ENCODE measurements at places on chromosomes 13 and 19.

- no peak for DNase-seq
These were observed 239.2 kb upstream of the RFC3 start for GRCh38 chr13:33578786-33579185.

GRCh38 chr19:6354098-6354674 is 7.1 kb upstream of the CLPP start:
- DNase-seq: no peak

DNA sequence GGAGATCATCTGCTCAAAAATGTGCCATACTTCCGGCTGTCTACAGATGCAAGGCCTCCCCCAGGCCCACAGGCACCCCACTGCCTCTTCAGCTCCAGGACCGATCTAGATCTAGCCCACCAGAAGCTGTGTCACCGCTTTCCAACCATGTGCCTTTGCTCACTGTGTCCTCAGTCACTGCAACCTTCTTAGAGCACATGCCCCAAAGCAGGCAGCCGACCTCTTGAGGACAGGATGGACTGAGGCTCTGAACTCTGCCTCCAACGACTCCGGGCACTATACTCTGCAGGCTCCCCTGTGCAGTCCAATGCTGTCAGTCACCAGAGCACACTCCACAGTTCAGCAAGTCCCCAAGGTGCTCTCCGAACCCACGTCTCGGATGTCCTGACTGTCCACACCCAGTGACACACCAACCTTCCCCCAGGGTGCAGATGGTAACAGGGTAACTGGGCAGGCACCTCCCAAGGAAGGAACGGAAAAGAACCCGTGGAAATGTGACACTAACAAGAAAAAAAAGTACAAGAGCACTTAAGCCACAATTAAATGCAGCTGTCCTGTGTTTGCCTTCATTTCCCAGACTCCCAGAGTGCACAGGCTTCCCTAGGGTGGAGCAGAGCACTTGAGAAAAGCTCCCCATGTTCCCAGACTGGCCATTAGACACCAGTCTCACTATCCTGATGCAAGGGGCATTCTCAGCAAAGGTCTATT is 4.8 kb downstream of the STK24 start:
- peak; percentile 73 for DNase-seq

DNA sequence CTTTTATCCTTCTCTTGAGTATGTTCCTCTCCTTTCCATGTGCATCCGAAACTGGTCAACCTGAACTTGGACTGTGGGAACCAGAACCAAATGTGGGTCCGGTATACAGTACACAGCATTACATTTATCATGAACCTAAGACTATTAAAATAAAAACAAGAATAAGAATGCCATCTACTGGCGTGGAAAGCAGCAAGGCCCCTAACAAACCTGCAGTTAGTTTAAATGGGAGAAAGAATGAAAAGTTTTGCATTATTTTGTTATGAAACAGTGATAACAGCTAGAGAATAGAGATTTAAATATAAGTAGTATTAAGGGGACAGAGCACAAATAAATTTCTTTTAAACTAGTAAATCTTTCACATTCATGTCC is 159.5 kb downstream of the RBM26 start:
- DNase-seq: no peak

GRCh38 chr19:48113190-48113917 is 2.7 kb upstream of the PLA2G4C start:
- DNase-seq: no peak

GRCh38 chr19:3178973-3179738 is 587 bp downstream of the S1PR4 start:
- DNase-seq: no peak

DNA sequence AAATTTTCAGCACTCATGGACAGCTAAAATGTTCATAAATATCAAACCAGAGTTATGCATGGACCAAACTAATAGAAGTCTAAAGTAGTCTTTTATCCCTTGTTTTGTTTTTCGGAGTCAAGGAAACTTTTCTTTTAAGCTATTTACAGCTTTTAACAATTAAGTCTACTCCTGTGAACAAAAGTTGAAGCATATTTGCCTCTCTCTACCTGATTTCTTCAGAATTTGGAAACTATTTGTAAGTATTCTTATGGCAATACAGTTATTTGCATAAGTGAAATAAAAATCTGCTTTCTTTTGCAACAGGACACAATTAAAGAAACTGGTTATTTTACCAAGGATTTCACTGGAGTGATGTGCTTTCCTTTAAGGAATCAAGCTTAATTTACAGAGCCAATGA is 47.1 kb upstream of the ANKRD10 start:
- no peak for DNase-seq

GRCh38 chr19:38149661-38150061 is 74.4 kb downstream of the DPF1 start:
- no peak for DNase-seq

- DNase-seq: no peak
These were observed at the start of gene KL for GRCh38 chr13:33016414-33017322. Gene KL (plus strand): TSS chr13:33016423. CDS start chr13:33016441, 18 bp downstream.

DNA sequence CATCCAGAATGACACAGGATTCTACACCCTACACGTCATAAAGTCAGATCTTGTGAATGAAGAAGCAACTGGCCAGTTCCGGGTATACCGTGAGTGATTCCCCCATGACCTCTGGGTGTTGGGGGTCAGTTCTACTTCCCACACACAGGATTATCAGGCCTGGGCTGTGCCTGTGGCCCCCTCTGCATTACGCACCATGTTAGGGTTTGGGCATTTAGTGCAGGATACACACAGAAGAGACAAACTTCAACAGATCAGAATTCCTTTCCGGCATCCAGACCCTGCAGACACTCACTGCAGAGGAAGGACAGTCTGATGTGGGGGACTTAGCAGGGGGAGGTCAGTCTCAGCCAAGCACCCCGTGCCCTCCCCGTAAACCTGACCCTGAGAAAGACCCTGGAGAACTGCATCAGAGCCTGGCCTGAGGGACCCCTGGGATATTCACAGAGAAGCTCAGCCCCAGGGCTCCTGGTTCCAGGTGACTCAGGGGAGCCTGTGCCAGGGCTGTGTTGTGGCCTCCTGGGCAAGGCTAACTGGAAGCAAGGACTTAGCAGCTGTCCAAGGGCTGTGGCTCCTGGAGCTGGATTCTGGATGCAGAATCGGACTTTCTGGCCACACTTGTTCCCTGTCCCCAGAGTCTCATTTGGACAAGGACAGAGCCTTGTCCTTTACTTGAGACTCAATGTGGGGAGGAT is 1.7 kb downstream of the CEACAM5 start:
- DNase-seq: no peak

GRCh38 chr19:1854039-1854541 is 5.8 kb upstream of the REXO1 start:
- no peak for DNase-seq

GRCh38 chr13:80989747-80990146 is 648.8 kb upstream of the SPRY2 start:
- DNase-seq: no peak

DNA sequence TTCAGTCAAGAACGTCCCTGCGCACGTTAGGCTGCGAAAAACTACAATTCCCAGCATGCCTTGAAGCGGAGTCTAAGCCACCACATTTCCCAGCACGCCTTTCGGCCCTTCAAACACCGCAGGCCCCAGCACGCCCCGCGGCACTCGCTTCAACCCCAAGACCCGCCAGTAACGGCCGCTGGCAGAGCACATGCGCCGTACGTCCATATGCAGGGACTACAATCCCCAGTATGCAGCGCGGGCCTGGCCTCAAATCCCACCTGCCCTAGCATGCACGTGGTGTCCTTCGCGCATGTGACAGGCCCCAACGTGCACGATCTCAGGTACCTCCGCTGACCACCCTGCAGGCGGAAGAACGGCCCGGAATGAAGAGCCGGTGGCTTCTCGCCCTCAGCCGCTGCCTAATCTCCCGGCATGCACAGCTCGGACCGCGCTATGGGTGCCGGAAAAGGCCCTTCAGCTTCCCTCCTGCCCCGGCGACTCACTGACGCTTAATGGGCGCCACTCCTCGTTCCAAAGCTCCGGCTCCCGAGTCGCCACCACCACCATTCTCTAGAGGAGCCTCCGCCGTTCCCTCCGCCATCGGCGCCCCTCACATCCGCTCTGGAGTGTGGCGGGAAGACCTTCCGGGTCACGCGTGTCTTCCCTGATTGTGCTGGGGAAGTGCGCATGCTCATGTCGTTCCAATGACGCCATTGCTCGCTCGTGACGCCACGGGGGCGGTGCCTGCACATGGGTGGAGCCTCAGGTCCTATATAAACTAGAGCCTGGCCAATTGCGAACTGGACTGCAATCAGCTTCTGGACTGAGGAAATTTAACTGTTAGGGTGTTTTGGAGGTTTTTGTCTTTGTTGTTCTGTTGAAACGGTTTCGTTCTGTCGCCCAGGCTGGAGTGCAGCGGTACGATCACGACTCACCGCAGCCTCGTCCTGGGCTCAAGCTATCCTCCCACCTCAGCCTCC is at the start of gene DUS3L:
Gene DUS3L, minus strand, starts transcription at position 605 of the 962 bp plus-strand sequence. Its CDS starts 22 bp downstream, at position 583.
- DNase-seq: peak; percentile 96

GRCh38 chr19:5395556-5395955 is 54.9 kb upstream of the PTPRS start:
- DNase-seq: no peak

GRCh38 chr13:27621116-27621365 is 651 bp upstream of the POLR1D start:
- DNase-seq: no peak

GRCh38 chr19:7355151-7355820 is 6.5 kb downstream of the ARHGEF18 start:
- no peak for DNase-seq

DNA sequence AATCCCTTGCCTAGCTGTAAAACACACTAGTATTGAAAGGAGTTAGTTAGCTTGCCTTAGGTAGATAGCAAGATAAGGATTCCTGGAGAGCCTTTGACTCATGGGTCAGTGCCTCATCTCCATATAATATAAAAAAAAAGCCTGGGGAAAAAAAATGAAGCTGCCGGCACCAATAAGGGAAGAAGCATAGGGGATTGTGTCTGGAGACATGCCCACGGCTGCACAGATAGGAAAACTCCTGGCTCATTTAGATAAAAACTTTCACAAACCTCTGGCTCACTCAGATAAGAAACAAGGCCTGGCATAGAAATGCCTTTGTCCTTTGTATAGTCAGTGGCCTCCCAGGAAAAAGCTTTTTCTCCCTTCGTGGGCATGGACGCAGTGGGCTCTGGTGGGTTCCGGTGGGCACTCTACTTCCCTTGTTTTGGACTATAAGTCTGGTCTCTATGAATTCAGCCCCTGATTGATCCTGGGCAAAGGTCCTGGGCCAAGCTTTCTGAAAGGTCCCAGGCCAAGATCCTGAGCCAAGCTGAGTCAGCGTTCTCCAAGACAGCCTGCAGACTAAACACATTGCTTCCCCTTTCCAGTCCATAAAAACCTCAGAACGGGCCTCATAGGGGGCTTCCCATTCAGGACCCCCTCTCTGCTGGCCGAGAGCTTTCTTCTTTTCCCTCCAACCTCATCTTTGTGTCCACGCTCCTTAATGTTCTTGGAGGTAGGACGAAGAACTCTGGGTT is 4.9 kb upstream of the OR7A17 start:
- no peak for DNase-seq

GRCh38 chr13:110157718-110158117 is 149.2 kb downstream of the COL4A1 start:
- no peak for DNase-seq

DNA sequence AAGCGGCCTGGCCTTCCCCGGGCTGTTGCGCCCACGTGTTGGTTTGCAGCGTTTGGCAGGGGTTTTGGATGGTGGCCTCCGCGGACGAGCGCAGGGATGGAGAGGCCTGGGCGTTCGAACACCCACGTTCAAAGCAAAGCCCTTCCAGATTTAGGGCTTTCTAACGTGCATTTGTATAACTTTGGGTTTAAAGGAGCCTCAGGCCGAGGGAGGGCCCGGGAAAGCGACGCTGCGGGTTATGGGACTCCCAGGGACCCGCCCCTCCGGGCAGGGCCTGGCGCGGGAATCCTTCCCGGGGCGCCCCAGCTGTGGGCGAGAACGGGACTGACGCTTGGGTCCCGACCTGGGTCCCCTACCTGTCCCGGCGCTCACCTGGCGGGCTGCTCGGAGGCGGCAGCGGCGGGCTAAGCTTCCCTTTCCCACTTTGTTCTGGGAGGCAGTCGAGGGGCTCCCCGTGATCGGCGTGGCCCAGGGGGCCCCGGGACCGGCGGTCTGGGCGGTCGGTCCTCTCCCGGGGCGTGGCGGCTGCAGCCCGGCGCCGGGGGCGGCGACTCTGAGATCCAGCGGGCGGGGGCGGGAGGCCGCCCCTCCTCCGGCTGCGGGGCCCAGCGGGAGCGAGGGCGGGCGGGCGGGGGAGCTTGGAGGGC is at the start of gene FBXO17:
Gene FBXO17, minus strand, starts transcription at position 529 of the 647 bp plus-strand sequence. CDS start 25,423 bp downstream, outside the sequence.
- no peak for DNase-seq

Measured in brain pericyte (primary cell).